ENCODE measurements at places on chromosomes 7 and 10.

- DNase-seq: no peak
These were observed 96.2 kb downstream of the APBB1IP start for GRCh38 chr10:26534384-26534783.

DNA sequence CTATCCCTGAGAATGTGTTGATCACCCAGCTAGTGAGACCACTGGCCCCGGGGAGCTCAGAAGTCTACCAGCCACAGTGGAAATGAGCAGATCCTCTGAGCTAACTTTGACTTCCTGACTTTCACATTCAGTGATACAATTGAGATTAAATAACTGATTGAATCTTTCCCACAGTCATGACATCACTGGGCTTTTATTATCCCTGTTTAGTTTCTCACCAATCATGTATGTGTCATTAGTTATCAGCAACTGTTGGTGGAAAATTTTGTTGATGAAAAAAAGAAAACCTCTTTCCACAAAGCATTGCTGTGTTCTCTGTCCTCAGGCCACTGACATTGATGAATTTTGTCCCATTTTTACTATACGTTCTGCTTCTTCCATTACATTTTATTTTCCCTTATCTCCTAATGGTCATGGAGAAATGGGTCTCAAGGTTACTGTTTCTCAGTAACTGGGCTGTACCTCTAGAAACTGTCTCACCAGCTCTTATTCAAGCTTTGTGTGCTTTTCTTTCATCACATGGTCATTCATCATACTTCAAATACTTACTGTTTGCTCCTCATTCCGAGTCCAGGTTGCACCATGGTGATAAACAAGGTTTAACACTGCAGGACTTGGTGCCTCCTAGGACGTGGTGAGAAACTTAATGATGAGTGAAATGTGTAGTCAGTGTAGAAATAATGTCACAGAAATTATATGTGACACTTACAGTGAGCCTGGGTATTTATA, 304.7 kb downstream of the CDK14 start:
- DNase-seq: peak; percentile 19

GRCh38 chr7:45643630-45644029, 69.5 kb downstream of the ADCY1 start:
- DNase-seq: no peak

DNA sequence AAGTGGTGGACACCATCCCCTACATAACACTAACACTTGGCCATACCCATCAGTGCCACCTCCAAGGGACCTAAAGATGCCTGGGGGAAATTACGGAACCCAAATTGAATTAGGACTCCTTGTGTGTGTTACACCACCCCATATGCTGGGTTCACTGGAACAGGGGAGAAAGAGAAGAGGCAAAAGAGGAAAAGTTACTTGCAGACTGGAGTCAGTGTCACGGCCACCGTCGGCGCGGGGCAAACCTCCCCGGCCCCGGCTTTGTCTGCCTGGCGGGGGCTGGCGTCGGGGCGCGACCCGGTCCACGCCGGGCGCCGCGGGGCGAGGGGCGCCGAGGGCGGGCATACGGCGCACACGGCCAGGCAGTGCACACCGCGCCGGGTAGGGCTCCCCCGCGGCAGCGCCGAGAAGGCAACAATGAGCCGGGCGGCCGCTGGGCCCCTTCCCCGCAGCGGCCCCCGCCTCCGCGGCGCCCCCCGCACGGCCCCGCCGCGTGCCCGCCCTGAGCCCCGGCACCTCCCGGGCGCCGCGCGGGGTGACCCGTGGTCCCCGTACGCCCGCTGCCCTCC, 171.1 kb downstream of the FAM107B start:
- no peak for DNase-seq

DNA sequence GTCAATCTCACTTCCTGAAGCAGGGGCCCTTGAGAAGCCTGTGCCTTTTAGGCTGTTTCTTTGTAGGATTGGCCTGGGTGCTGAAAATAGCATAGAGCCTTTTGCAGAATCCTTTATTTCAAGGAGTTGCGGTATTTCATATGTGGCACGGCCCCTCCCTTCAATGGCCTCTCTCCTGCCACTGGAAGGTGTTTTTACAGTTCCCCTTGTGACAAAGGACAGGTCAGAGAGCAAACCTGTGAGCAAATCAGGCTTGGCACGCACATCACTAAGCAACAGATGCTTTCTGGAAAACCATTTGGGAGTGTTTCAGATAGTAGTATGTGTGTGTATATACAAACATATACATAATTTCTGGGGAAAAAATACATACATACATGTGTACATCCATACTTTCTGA, 388.6 kb upstream of the C7orf33 start:
- DNase-seq: no peak

GRCh38 chr10:116255886-116256751, 16.9 kb downstream of the GFRA1 start:
- DNase-seq: no peak

DNA sequence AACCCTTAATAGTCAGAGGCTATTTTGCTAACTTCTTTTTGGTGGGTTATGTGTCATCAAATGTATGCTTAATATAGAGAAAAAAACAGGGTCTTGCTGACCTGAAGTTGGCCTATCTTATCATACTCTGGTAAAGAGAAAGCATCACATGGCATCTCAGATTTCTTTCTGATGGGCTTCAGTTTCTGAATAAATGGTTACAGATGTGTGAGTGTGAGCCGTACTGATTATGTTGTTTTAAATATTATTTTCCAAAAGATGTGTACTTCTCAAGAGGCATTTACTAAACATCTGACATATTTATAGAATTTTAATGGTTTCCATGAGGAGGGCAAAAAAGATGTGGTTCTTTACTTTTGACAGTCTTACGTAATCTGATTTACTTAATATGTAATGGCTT, 28.4 kb downstream of the BBS9 start:
- DNase-seq: no peak

GRCh38 chr7:13793926-13794325, 195.5 kb downstream of the ETV1 start:
- no peak for DNase-seq

DNA sequence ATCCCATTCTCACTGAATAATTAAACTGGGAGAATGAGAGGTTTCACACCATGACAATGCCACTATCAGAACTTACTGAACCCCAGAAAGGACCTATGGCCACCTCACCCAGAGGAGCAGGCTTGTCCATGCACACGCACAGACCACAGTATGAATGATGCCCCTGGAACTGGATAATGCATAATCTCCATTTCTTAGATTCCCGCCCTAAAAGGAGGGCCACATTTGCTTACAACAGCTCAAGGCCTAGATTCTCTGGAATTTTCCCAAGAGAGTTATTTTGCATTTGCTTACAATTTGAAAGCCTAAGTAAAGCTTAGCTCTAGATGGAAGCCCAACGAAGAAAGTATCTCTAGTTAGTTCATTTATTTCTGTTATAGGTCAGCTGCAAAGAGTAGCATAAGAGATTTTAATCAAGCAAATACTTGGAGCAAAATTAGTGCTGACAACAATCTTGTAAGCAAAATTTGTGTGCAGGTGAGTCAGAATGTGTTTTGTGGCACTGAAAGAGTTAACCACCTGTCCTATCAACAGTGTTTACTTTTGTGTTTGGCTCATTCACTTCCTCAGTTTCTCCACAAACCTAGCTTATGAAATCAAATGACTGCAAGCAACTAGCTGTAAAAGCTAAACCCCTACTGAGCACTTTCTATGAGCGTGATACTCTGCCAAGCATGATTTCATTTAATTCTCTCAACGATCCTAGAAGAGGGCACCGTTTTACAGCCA, 32.1 kb downstream of the ELMO1 start:
- no peak for DNase-seq

DNA sequence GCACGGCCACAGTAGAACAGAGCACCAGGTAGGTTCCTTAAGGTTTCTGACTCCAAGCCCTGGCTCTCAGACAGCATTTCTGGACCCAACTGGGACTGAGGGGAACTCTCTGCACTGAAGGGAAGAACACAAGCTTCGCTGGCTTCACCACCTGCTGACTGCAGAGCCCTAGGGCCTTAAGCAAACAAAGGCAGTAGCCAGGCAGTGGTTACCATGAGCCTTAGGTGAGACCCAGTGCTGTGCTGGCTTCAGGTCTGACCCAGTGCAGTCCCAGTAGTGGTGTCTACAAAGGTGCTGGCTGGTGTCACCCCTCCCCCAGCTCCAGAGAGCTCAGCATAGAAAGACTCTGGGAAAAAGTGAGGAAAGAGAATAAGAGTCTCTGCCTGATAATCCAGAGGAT, 59.5 kb downstream of the SIRT1 start:
- DNase-seq: no peak

GRCh38 chr7:94054130-94054529, 50.0 kb upstream of the BET1 start:
- no peak for DNase-seq

- DNase-seq: no peak
These were observed 539.5 kb upstream of the FZD8 start for GRCh38 chr10:36181426-36182178.

DNA sequence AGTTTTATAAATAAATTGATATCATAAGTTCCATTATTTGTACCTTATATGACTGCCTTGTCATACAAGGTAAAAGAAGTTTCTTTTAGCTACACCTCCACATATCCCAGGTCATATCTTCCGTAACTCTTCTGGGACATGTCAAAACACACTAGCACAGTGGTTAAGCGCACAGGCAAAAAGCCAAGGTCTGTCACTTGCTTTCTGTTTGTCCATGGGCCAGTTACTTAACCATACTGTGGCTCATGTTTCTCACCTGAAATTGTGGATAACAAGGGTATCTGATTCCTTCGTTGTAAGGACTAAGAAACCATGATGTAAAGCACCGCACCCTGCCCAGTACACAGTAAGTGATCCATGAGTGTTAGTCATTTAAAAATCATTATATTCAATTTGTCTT, 56.2 kb downstream of the SEMA3D start:
- no peak for DNase-seq

DNA sequence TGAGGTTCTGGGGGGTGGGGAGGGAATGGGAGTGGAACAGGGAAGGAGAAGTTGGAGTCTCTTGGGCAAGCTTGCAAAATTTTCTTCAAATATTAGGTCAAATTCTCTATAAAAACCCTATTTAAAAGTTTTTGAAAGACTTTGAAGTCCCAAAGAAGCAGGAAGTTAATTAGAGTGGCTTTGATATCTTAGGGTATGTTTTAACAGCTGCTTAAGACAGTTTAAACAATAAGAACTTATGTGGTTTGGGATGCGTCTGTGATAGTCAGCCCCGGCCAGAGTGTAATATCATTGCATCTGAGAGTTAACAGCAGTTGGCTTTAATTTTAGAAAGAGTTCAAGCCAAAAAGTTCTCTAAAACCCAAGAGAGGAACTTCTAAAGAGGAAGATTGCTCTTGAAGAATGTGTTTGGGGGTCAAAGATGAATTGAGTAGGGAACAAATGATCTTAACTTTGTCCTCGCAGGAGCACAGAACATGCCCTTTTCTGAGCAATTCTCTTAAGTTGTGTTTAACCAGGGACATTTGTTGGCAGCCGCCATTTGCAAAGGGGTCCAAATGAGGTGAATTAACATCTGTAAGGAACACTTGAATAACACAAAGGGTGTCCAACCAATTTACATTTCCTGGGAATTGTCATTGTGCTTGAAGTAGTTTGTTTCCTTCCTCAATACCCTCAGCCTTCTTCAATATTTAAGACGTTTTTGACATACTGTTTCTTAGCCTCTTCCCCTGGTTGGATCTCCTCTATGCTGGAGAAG, 182.4 kb downstream of the PTEN start:
- DNase-seq: no peak

GRCh38 chr7:112414855-112415490, 35.3 kb upstream of the IFRD1 start:
- peak; percentile 33 for DNase-seq

GRCh38 chr7:143954544-143954943, at the start of gene OR2F1:
OR2F1 (plus strand) TSS chr7:143954844; CDS start chr7:143959971, 5,127 bp downstream.
- DNase-seq: no peak

GRCh38 chr7:14236834-14237233, 247.4 kb upstream of the ETV1 start:
- DNase-seq: no peak

- no peak for DNase-seq
These were observed 25.3 kb downstream of the SPOCK2 start for GRCh38 chr10:72062832-72063702.

DNA sequence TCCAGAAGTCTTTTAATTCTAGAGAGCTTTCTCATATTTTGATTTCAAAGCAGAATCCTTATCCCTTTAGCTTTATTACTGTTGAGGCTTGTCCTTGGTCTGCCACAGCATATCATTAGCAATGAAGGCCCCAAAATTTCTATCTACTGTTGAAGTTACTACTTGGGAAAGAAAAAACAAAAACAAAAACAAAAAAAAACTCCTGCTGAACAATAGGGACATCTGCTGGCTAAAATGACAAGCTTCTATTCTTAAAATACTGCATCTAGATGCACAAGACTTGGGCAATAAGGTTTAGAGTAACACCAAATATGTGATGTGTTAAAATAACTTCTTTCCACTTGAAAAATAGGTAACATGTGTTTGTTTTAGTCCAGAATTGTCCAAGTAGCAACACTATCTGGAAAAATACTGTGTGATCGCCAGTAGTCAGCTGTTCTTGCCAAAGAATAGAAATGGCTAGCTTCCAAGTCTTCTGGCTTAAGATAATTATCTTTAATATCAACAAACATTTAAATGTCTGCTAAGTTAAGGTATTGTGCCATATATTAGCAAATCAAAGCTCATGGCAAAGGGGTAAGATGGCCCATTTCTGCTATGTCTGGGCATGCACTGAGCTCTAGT, 3.8 kb upstream of the DMTF1 start:
- no peak for DNase-seq

GRCh38 chr7:77409739-77410547, 6.2 kb downstream of the GSAP start:
- no peak for DNase-seq

- no peak for DNase-seq
These were observed 225.9 kb downstream of the TRIL start for GRCh38 chr7:28732071-28732869.

GRCh38 chr7:131327049-131327625, 539 bp upstream of the MKLN1 start:
- DNase-seq: peak; percentile 35

GRCh38 chr7:81956520-81956919, 186.7 kb upstream of the HGF start:
- peak; percentile 11 for DNase-seq

DNA sequence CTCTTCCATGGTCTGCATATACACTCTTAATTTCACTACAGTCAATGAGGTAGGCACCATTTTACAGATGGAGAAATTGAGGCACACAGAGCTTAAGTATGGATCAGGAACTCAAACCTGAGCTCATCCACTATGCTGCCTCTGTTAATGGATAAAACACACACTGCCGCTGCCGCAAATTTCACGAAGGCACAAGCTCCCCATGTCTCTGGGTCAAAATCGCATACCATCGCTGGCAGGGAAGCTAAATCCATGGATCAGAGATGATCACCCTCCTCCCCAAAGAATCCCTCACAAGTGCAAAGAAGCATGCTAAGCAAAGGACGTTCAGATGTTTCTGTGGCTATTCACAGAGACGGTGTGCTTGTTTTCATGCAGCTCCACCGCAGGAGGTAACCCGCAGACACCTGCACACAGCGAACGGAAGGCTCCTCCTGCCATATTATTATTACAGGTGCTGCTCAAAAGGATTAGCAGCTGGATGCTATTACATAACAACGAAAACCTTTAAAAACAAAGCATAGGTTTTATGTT, 109.3 kb downstream of the UBE2H start:
- DNase-seq: no peak

- DNase-seq: no peak
These were observed 45.5 kb downstream of the AOC1 start for GRCh38 chr7:150897502-150898474.
